ENCODE measurements at places on chromosomes 1 and 21.

DNA sequence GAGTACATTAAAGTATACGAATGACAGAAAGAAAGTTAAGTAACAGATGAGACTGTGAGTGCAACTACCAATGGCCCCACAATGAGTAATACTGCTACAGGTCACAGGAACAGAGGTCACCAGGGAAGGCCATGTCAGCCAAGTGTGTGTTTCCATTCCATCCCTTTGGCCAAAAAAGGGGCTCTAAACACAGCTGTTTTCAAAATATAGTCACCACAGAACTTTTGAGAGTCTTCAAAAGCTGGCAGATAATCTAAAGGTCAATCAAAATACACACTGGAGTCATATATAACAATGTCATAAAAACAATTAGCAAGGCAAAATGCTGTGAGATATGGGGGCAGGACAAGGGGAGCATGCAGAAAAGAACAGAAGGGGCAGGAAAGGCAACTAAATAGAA is 10.2 kb downstream of the USP24 start:
- DNase-seq = no peak

- DNase-seq = no peak
Measured at GRCh38 chr21:14523234-14523633, 22.9 kb downstream of the SAMSN1 start.

GRCh38 chr1:107545056-107545577 is 404.3 kb downstream of the NTNG1 start:
- no peak for DNase-seq

- no peak for DNase-seq
Measured at GRCh38 chr1:101732261-101732660, 264.5 kb downstream of the OLFM3 start.

DNA sequence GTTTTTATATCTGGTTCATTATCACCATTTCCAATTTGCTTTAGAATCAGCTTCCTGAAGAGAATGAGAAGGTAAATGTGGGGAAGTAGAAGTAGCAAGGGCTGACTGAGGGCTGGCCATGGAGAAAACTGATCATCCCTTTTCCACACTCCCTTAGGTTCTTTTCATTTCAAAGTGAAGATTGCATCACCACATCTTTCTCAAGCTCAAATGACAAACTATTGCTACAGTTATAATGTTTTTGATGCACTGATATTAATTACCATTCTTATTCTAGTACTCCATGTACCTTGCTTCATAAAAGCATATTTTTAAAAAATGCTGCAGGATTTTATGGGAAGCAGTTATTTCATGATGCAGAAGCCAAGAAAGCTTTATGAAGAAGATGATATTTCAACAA is 7.9 kb upstream of the AK5 start:
- no peak for DNase-seq

DNA sequence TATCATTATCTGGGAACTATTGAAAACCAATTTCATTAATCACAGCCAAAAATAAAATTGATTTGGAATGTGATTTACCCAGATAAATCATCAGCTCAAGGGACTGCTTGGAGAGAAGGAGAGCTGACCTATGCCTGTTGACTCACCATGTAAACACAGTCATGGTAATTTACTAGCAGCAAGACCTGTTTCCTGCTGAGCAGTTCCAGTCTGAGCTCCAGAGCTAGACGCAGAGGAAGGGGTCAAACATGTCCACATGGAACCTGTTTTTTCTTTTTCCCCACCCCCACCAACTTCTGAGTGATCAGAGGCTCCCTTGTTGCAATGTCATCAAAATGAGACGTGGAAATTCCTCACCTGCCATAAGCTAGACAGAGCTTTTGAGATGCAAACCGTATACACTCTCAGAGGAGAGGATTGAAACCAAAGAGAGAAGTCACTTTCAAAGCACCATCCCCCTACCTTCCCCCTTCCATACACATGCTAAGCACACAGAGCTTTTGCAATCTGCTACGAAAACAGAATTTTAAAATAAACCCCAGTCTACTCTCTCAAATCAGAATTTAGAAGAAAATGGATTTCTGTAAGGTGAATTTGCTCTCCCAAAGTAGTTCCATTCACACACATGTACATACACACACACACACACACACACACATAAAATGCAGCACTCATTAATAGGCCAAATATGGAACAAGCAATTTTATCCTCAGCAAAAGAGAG is 55.9 kb upstream of the PTGFRN start:
- DNase-seq = no peak

GRCh38 chr1:36135330-36135667 is 10.3 kb upstream of the COL8A2 start:
- DNase-seq = no peak

- DNase-seq = no peak
Measured at GRCh38 chr1:81424061-81424460, 376.7 kb upstream of the ADGRL2 start.

DNA sequence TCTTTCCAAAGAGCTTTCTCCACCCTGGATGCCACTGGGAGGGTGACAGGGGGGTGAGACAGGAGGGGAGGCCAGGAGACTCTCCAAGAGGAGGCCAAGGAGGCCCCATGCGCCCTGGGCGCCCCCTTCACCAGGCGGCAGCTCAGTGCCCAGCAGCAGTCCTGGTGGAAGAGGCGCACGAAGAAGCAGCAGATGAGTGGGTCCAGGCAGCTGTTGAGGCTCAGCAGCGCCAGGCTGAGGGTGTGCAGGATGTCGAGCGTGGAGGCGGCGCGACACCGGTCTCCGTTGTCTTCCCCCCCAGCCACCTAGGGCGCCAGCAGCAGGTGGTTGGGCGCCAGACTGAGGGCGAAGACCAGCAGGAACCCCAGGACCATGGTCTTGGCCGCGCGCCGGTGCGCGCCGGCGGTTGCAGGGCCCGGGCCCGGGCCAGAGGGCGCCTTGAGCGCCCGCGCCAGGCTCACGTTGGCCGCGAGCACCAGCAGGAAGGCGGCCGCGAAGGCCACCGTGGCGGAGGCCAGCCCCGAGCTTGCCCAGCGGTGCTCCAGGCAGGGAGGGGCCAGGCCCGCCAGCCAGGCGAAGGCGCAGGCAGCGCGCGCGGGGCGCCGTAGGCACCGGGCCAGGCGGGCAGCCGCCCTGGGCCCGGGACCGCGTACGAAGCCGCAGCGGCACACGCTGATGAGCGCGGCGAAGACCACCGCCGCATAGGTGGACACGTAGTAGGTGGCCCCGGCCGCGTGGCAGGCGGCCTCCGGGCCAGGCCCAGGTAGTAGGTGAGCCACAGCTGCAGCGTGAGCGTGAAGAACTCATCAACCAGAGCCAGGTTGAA is 8.6 kb downstream of the TMEM35B start:
- DNase-seq = no peak

DNA sequence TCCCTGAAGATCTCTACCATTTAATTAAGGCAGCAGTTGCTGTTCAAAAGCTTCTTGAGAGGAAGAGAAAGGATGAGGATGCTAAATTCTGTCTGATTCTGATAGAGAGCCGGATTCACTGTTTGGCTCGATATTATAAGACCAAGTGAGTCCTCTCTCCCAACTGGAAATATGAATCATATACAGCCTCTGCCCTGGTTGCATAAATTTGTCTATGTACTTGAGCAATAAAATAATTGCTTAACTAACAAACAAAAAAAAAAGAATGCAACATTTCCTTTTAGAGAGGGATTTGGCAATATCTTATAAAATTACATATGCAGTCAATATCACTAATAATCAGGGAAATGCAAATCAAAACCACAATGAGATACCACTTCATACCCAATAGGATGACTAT is 26.8 kb downstream of the ALDH9A1 start:
- DNase-seq = no peak

GRCh38 chr1:59058665-59059439 is 238.0 kb upstream of the FGGY start:
- no peak for DNase-seq

DNA sequence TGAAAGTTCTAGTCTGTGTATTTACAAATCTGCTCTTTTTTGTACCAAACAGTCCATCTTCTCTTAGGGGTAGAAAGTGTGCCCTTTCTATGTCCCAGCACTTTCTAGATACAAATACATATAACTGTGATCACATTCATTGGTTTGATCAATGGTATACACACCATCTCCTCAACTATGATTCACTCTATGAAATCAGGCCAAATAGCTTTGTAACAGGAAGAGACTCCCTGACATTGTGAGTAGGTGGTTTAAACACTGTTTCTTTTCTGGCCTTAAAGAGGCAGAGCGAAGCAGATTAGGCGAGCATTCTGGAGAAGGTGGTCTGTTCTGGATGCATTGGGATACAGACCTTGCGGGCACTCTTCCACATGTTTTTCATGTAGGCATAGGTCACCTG is 39.3 kb upstream of the EXOSC10 start:
- no peak for DNase-seq

DNA sequence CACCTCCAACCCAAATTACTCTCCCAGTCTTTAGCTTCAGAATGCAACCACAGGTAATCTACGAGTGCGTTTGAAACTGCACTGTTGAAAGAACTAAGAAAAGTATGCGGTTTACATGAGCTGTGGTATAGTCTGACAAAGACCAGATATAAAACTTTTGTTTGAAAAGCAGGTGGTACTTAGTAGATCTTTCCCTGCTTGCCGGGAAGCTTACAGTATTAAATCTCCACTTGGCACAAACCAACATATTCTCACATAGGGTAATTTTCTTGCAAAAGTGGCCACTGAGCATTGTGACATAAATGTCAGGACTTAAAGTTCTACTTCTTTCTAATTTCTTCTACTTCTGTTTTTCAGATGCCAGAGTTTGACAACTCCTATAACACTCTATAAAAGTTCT is 8.4 kb downstream of the RGS2 start:
- no peak for DNase-seq

DNA sequence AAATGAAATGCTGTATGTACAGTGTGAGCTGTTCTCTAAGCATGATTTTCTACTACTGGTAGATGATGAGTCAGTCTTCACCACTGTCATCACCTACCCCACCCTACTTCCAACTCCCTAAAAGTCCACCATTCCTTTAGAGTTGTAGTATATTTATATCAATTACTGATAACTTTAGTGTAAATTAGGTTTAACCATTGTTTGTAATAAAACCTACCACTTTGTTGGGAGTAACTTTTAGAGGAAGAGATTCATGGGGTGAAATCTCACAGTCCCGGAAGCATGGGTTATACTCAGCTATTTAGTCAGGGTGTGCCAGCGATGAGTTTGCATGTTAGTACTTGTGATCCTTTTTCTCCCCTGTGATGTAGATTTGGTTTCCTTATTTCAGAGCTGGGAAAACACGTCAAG is 17.1 kb downstream of the MORC3 start:
- DNase-seq = no peak

DNA sequence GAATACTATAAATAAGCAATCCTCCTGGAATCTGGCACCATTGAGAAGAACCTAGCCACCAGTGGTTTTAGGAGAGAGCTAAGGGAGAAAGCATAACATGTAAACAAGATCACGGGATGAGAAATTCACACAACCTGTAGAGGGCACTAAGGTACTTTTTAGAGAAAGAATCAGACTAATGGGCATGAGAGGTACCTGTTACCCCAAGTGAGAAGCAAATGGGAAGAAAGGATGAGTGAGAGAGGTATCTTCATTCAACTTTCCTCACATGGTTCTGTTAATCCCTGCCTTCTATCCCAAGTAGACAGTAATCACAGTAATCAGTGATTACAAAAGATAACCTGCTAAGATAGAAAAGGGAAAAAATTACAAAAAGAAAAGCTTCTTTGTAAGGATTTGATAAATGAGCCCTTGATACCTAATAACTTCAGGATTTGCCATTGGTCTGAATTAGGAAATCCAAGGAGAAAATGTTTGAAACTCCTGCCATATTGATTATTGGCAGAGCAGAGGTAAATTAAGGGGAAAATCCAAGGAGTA is 251.1 kb upstream of the ADGRL2 start:
- DNase-seq = no peak
